Testis (tissue), 5 donors: ENCODE measurements at places on chromosomes 2 and 18. TPM values are rescaled to one million over a fixed set of nuclear protein-coding genes. Genes with fewer than 3 reads are reported as not detected.

- H3K27ac ChIP-seq: no peak overlapping the region
- no peaks in the 10 kb centered on the region for H3K27me3 ChIP-seq
- H3K36me3 ChIP-seq: no peaks in the 10 kb centered on the region
- no peaks in the 10 kb centered on the region for H3K4me1 ChIP-seq
These were observed 85.8 kb downstream of the EPAS1 start for GRCh38 chr2:46383113-46383395.

- H3K4me1 ChIP-seq: peaks cover 48% of the 10 kb centered on the region
- H3K27me3 ChIP-seq: no peaks in the 10 kb centered on the region
- no peaks in the 10 kb centered on the region for H3K36me3 ChIP-seq
- H3K4me3 ChIP-seq: no peak overlapping the region
- DNase-seq: no peak
- H3K27ac ChIP-seq: peak overlapping the region; percentile 83
These were observed 37.6 kb downstream of the IL1R2 start for GRCh38 chr2:102029405-102029804.

DNA sequence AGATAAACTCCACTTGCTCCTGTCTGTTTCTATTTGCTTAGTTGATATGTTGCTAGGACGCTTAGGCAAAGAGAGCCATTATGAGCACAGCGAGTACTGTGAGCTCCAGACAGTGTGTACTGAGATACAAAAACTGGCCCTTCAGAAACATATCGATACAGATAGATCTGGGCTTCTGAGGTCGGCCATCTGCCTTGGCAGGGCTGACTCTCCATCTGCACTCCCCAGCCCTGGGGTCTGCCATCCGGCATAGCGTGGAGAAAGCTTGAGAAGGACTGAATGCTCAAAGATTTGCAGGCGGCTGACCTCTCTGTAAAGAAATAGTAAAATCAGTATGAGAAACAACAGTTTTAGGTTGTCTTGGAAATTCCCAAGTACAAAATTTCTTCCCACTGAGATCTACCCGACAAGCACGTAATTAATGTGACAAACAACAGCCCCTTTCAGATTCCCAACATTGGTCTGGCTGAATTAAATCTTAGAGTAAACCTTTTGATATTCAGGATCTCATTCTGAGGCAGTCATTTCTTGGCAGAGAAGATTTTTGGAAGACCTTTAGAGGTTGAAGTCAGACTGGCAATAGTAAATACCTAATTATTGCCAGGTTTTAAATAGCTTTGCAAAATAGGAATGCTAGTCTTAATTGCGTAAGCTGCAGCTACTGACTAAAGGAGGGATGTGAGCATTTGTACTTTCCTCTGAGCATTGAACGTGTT is 127.4 kb downstream of the CHST9 start:
- peaks cover 5% of the 10 kb centered on the region for H3K4me1 ChIP-seq
- no peak overlapping the region for H3K4me3 ChIP-seq
- DNase-seq: peak; percentile 15
- H3K27me3 ChIP-seq: no peaks in the 10 kb centered on the region
- H3K36me3 ChIP-seq: no peaks in the 10 kb centered on the region
- H3K27ac ChIP-seq: no peak overlapping the region

DNA sequence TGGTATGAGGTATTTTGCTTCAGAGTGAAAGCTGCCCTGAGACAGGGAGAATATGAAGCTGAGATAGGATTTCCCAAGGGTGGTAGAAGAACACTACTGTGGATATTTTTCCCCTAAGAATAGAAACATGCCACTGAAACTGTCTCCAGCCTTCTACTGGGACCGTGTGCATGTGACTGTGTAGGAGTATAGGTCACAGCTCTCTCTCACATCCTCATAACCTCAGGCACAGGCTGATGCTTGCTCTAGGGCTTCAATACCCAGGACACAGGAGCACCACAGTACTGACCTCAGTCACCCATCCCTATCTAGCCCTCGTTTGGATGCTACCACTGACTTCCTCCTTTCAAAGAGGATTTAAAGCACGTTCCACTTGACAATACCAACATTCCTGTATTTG is 67.2 kb downstream of the REV1 start:
- H3K4me3 ChIP-seq: no peak overlapping the region
- H3K27me3 ChIP-seq: no peaks in the 10 kb centered on the region
- no peaks in the 10 kb centered on the region for H3K4me1 ChIP-seq
- H3K36me3 ChIP-seq: no peaks in the 10 kb centered on the region
- H3K27ac ChIP-seq: no peak overlapping the region

CAPN13 gene
- total RNA-seq: 2.2 TPM

DNA sequence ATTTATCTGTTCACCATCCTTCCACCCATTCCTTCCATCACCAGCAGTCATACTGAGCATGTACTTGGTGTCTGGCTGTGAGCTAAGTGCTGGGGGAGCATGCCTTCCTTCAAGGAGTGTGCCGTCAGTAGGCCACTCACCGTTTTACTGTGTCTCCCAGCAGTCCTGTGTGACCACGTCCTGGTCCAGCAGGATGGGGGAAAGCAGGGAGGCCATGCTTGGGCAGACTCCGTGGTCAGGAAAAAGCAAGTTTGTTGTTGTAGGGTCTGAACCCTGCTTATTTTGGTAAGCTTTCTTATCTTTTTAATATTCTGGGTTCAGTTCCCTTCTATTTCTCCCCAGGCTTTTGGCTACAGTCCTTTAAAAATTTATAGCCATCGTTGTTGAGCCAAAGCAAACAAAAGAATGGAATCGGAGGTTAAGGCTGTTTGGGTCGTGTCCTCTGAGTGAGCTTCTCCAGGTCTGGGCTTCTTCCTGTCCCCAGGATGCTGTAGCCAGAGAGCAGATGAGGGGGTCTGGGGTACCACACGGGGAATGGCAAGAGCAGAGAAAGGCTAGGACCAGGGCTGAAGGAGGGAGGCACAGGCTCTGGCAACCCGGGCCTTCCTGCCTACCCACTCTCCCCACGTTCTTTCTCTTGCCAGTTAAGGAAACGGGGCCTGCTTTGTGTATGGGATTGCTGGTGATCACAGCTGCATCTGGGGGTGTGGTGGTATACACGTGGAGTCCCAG is 13.5 kb downstream of the SLC30A3 start:
- H3K4me1 ChIP-seq: peaks cover 18% of the 10 kb centered on the region
- no peaks in the 10 kb centered on the region for H3K36me3 ChIP-seq
- H3K4me3 ChIP-seq: no peak overlapping the region
- H3K27ac ChIP-seq: peak overlapping the region; percentile 36
- no peak for DNase-seq

DNA sequence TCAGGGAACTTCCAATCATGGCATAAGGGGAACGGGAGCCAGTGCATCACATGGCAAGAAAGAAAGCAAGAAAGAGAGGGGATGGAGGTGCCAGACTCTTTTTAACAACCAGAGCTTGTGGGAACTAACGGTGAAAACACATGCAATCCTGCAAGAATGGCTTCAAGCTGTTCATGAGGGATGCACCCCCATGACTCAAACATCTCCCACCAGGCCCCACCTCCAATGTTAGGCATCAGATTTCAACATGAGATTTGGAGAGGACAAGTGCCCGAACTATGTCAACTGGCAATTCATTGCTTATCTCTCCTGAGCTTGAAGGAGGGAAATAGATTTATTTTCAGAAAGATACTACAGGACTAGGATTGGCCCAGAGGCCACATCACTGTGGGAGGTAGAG is 270.0 kb downstream of the SLC4A3 start:
- H3K27ac ChIP-seq: no peak overlapping the region
- H3K27me3 ChIP-seq: no peaks in the 10 kb centered on the region
- H3K36me3 ChIP-seq: no peaks in the 10 kb centered on the region
- no peaks in the 10 kb centered on the region for H3K4me1 ChIP-seq
- no peak for DNase-seq

GRCh38 chr18:79905389-79905911 is 46.0 kb downstream of the SLC66A2 start:
- H3K27me3 ChIP-seq: no peaks in the 10 kb centered on the region
- H3K4me3 ChIP-seq: no peak overlapping the region
- no peaks in the 10 kb centered on the region for H3K36me3 ChIP-seq
- H3K27ac ChIP-seq: no peak overlapping the region
- H3K4me1 ChIP-seq: peaks cover 7% of the 10 kb centered on the region
- DNase-seq: peak; percentile 67

DNA sequence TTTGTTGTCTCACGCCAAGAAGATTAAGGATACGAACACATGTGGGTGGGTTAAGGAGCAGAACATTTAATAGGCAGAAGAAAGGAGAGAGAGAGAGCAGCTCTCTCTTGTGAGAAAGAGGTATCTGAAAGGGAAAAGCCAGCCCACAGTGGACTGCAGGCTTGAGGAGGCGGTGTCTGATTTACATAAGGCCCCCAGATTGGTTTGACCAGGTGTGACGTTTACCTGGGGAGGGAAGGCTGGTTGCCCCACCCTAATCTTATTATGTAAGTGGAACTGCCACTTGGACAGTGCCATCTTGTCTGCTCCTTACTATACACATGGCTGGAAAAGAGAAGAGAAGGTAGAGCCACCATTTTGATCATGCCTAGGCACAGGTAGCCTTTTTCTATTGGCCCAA is 189.2 kb downstream of the NCK2 start:
- H3K4me3 ChIP-seq: no peak overlapping the region
- no peak for DNase-seq
- peaks cover 17% of the 10 kb centered on the region for H3K4me1 ChIP-seq
- no peaks in the 10 kb centered on the region for H3K36me3 ChIP-seq

DNA sequence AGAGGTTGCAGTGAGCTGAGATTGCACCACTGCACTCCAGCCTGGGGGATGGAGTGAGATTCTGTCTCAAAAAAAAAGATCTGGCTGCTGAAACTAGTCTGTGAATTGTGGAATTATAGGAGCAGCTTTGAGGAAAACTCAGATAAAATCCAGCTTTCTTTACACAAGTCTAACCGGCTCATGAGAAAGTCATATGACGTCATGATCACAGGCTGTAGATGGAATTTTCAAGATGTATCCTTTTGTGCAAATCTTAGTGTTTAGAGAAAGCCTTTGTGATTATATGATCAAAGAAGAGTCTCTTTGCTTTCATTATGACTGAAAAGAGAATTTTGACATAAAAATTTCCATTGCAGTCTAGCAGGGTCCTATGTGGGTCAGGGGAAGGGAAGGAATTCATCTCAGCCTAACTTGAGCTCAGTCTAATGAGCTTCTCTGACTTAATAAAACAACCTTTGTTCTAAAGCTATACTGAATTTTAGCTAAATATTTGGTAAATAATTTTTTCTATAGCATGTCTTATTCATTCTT is 90.2 kb upstream of the NCK2 start:
- no peaks in the 10 kb centered on the region for H3K36me3 ChIP-seq
- H3K27me3 ChIP-seq: no peaks in the 10 kb centered on the region
- no peak overlapping the region for H3K27ac ChIP-seq
- no peak overlapping the region for H3K4me3 ChIP-seq
- no peaks in the 10 kb centered on the region for H3K4me1 ChIP-seq

GRCh38 chr2:203900253-203900652 is 32.7 kb downstream of the CTLA4 start:
- no peak overlapping the region for H3K27ac ChIP-seq
- H3K4me1 ChIP-seq: no peaks in the 10 kb centered on the region
- H3K36me3 ChIP-seq: no peaks in the 10 kb centered on the region
- no peaks in the 10 kb centered on the region for H3K27me3 ChIP-seq
- no peak overlapping the region for H3K4me3 ChIP-seq

FAM161A gene
- total RNA-seq: 24.7 TPM

- no peak overlapping the region for H3K27ac ChIP-seq
- H3K4me3 ChIP-seq: no peak overlapping the region
- H3K27me3 ChIP-seq: no peaks in the 10 kb centered on the region
- H3K36me3 ChIP-seq: no peaks in the 10 kb centered on the region
- no peaks in the 10 kb centered on the region for H3K4me1 ChIP-seq
These were observed 42.7 kb downstream of the SLC4A5 start for GRCh38 chr2:74300506-74300905.

GRCh38 chr2:190718652-190719526 is 70.0 kb downstream of the NAB1 start:
- no peak for DNase-seq
- no peak overlapping the region for H3K4me3 ChIP-seq
- H3K27ac ChIP-seq: no peak overlapping the region
- no peaks in the 10 kb centered on the region for H3K27me3 ChIP-seq

LOXHD1 gene
- 11.3 TPM for total RNA-seq

GRCh38 chr2:120787111-120787821 is 51.6 kb downstream of the GLI2 start:
- H3K27me3 ChIP-seq: no peaks in the 10 kb centered on the region
- peaks cover 26% of the 10 kb centered on the region for H3K4me1 ChIP-seq
- no peak overlapping the region for H3K27ac ChIP-seq
- no peak for DNase-seq
- no peaks in the 10 kb centered on the region for H3K36me3 ChIP-seq

GRCh38 chr2:189954989-189955388 is 107.5 kb downstream of the MSTN start:
- no peak for DNase-seq
- H3K27me3 ChIP-seq: no peaks in the 10 kb centered on the region
- H3K27ac ChIP-seq: no peak overlapping the region
- no peak overlapping the region for H3K4me3 ChIP-seq
- no peaks in the 10 kb centered on the region for H3K36me3 ChIP-seq

GRCh38 chr2:72109904-72110303 is 37.8 kb downstream of the CYP26B1 start:
- no peak overlapping the region for H3K4me3 ChIP-seq
- DNase-seq: no peak
- no peaks in the 10 kb centered on the region for H3K27me3 ChIP-seq
- H3K36me3 ChIP-seq: no peaks in the 10 kb centered on the region
- no peak overlapping the region for H3K27ac ChIP-seq

GLI2 gene
- total RNA-seq: 21.4 TPM

GRCh38 chr2:136248242-136248641 is 130.3 kb upstream of the CXCR4 start:
- H3K4me3 ChIP-seq: no peak overlapping the region
- peaks cover 22% of the 10 kb centered on the region for H3K4me1 ChIP-seq
- no peak overlapping the region for H3K27ac ChIP-seq
- no peak for DNase-seq

EEF1B2 gene
- total RNA-seq: 285 TPM

DNA sequence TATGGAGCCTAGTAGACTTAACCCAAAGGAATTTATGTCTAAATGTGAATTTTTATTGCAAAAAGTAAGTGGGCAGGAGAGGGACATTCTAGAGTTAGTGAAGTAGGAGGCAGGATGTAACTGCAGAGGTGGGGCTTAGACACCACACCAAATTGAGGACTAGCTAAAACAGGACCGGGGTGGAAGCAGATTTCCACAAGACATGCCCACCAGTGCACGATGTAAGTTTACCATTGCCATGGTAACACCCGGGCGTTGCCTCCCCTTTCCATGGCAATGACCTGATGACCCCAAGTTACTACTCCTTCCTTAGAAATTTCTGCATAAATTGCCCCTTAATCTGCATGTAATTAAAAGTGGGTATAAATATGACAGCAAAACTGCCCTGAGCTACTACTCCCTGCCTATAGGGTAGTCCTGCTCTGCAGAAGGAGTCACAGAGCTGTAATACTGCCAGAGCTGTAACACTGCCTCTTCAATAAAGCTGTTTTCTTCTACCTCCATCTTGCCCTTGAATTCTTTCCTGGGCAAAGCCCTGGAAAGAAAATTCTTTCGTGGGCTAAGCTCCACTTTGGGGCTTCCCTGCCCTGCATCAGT is 509.7 kb downstream of the ERBB4 start:
- H3K27ac ChIP-seq: no peak overlapping the region
- H3K4me3 ChIP-seq: no peak overlapping the region
- no peak for DNase-seq

GRCh38 chr18:62862466-62862865 is 147.1 kb downstream of the PHLPP1 start:
- no peak for DNase-seq
- no peaks in the 10 kb centered on the region for H3K4me1 ChIP-seq
- no peaks in the 10 kb centered on the region for H3K27me3 ChIP-seq

GRCh38 chr2:150939087-150939486 is 322.6 kb downstream of the RBM43 start:
- no peak overlapping the region for H3K27ac ChIP-seq
- H3K36me3 ChIP-seq: no peaks in the 10 kb centered on the region
- no peak for DNase-seq
- H3K4me1 ChIP-seq: no peaks in the 10 kb centered on the region
